ENCODE measurements at places on chromosomes 6 and 20.

- DNase-seq: no peak
Observed at GRCh38 chr20:12535316-12535715, 473.5 kb upstream of the SPTLC3 start.

GRCh38 chr20:1965520-1966351 is 28.1 kb downstream of the PDYN start:
- peak; percentile 85 for DNase-seq

DNA sequence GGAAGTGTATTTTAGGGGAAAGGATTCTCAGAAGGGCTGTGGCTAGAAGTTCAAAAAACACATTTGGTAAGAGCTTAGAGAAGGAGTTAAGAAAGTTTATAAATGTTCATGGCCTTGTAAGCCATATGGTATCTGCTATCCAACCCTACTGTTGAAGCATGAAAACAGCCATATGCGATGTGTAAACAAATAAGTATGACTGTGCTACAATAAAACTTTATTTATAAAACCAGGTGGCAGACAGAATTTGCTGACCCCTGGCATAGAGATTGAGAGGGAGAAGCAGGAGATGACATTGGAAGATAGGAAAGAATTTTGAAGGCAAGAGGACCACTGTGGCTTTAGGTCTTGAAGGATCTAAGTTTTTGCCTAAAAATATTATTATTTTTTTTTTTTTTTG is 583.5 kb downstream of the DOK5 start:
- DNase-seq: no peak

DNA sequence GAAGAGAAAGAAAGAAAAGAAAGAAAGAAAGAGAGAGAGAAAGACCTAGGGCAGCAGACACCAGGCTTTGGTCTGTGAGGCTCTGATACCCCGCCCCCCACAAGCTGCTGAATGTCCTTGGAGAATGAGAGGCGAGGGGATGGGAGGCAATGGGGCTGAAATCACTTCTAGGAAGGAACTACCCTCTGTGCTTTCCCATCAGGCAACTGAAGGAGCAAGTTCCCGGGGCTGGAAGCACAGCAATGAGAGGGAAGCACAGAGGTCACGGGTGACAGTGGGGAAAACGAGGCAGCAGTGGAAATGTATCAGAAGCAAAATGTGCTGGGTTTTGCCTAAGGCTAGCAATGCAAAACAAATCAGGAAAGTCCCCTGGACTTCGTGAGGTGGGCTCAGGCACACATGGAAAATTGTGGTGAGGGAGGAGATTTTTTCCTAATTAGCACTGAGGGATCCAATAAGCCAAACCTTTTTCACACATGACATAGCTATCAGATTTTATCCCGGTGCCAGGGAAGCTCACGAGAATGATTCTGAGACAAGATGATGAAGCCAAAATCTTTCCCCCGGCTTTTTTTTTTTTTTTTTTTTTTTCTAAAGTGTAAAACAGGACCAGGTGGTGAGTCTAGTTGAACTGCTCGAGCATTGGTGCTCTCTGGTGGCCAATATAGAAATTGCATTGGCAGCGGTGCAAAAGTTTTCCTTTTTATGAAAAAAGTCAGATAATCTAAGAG is 16.8 kb upstream of the ARFGEF2 start:
- peak; percentile 40 for DNase-seq

DNA sequence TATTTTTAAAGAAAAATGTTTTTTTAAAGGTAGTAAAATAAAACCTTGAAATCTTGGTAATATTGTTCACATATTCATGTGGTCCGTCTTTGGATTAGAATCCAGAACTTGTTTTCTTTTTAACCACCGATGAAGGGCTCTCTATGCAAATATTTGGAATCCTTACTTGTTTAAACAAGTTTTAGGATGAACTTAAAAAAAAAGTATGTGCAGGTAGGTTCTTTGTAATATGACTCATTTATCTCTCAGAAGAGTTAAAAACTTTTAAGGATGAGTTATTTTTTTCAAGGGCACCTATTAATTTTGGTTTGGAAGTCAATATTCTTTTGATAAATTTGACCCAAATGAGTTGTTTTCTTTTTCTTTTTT is 8.9 kb downstream of the DSP start:
- no peak for DNase-seq

DNA sequence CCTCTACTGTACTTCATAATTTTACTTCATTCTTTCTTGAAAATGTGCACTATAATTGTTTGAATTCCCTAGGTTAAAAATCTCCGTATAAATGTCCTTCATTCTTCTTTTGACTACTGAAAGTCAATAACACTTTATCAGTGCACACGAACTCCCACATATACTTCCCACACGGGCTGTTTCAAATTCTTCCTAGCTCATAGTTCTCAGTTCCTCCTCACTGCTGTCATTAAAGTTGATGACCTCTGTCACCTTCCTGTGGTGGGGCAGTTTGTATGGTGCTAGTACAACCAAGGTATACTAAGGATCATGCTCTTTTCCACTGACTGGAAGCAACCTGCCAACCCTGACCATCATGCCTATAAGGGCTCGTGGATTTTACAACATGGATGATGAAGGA is 40.0 kb upstream of the CD2AP start:
- no peak for DNase-seq

- DNase-seq: no peak
Observed at GRCh38 chr6:108644252-108644651, 83.5 kb downstream of the FOXO3 start.

All from stimulated activated CD4-positive, alpha-beta T cell treated with anti-CD3 and anti-CD28 coated beads, Interleukin-1b, Interleukin-23, amount 100 ng/mL, for 1 hour (primary cell).